ENCODE measurements at places on chromosomes 12 and 14. TPM values are rescaled to one million over a fixed set of nuclear protein-coding genes. Genes with fewer than 3 reads are reported as not detected.

HAL gene
- total RNA-seq, result 0.16 TPM

NKX2-1 gene
- 0.03 TPM for total RNA-seq

ZC2HC1C gene
- 3.6 TPM for total RNA-seq

MED13L gene
- 25.4 TPM for total RNA-seq

IL26 gene
- total RNA-seq, result not detected

GDF11 gene
- 5.0 TPM for total RNA-seq

CSRNP2 gene
- total RNA-seq, result 13.7 TPM

SYNE3 gene
- total RNA-seq, result 0.50 TPM

CABP1 gene
- total RNA-seq, result 0.22 TPM

ZCRB1 gene
- total RNA-seq, result 59.1 TPM

ADCY6 gene
- 16.4 TPM for total RNA-seq

HSPB8 gene
- total RNA-seq, result 15.1 TPM

KRT2 gene
- not detected for total RNA-seq

CPNE6 gene
- not detected for total RNA-seq

ETFRF1 gene
- 12.0 TPM for total RNA-seq

PPP1R36 gene
- total RNA-seq, result 0.14 TPM

SLC7A8 gene
- 0.72 TPM for total RNA-seq
